Left ventricle myocardium inferior (tissue), 1 donor: ENCODE measurements at places on chromosomes 2 and 18.

GRCh38 chr2:64327510-64328414 lies 126.2 kb upstream of the LGALSL start:
- DNase-seq: peak; percentile 43
- no peaks in the 10 kb centered on the region for H3K36me3 ChIP-seq
- H3K27me3 ChIP-seq: no peaks in the 10 kb centered on the region
- peak overlapping the region; percentile 56 for H3K4me3 ChIP-seq
- peaks cover 45% of the 10 kb centered on the region for H3K4me1 ChIP-seq
- peak overlapping the region; percentile 72 for H3K27ac ChIP-seq

DNA sequence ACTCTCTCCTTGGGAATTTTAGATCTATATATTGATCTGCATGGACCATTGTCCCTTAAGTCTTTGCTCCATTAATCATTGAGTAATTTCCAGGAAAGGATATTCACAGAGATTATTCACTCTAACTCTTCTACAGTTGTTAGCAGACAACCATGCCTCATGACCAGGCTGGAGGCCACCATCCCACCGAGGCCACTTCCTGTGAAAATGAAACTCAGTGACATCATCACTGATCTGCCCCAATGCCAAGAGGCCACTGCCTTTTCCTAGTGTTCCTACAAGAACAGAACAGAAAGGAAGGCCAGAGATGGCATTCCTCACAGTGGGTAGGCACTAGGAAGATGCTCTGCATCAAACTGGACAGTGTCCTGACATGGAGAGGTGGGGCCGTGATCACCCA lies 161.3 kb downstream of the DTNA start:
- H3K36me3 ChIP-seq: no peaks in the 10 kb centered on the region
- DNase-seq: no peak
- no peak overlapping the region for H3K27ac ChIP-seq
- no peaks in the 10 kb centered on the region for H3K27me3 ChIP-seq
- H3K4me1 ChIP-seq: peaks cover 9% of the 10 kb centered on the region

DNA sequence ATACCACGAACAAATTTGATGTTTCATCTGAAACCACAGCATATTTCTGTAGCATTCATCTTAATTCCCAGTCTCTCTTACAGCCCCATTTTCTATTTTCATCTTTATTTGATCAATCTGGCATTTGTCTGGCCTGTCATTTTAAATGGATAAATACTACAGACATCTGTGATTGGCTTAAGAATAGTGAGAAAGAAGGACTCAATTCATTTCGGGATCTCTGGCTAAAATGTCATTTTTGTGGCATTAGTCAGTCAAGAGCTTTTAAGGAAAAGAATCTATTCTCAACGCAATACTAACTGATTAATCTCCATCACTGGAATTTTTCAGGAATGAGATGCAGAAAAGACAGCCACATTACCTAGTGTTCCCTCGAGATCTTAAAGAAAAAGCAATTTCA lies 585.9 kb downstream of the IRS1 start:
- H3K4me1 ChIP-seq: peaks cover 20% of the 10 kb centered on the region
- DNase-seq: no peak
- no peak overlapping the region for H3K4me3 ChIP-seq
- no peaks in the 10 kb centered on the region for H3K27me3 ChIP-seq

GRCh38 chr2:119229716-119230115 lies 6.1 kb downstream of the STEAP3 start:
- H3K27ac ChIP-seq: no peak overlapping the region
- H3K4me1 ChIP-seq: peaks cover 4% of the 10 kb centered on the region
- H3K27me3 ChIP-seq: peaks cover 18% of the 10 kb centered on the region

DNA sequence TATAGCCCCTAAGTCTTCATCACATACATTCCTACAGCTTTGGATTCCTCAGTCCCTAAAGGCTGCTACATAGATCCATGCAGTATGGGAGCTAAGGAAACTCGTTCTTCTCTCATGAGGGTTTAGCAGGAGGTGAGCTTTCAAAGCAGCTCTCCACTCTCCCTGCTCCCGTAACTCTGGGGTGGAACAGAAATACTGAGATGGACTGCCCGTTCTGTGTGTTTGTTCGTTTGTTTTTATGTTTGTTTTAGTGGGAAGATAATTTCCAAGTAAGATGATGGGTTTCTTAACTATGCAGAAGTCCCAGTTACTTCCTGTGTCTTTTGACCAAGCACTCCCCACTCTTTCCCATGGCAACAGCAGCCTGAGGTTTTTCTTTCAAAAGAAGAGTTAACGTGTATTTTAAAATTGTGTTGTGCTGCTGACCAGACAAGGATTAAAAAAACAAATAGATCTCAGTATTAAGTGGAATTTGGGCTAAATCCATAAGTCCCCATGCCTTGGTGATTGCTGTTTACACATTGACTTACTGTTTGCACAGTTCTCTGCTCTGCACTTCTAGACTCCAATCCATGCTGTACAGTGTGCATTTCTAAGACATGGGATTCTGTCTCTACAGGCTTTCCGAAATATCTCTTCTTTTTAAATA lies 156.4 kb upstream of the SH3BP4 start:
- no peak overlapping the region for H3K27ac ChIP-seq
- DNase-seq: no peak
- H3K36me3 ChIP-seq: no peaks in the 10 kb centered on the region
- no peaks in the 10 kb centered on the region for H3K27me3 ChIP-seq
- H3K4me1 ChIP-seq: no peaks in the 10 kb centered on the region

- H3K4me1 ChIP-seq: peaks cover 51% of the 10 kb centered on the region
- H3K27me3 ChIP-seq: no peaks in the 10 kb centered on the region
- no peaks in the 10 kb centered on the region for H3K36me3 ChIP-seq
- no peak overlapping the region for H3K27ac ChIP-seq
- no peak for DNase-seq
- no peak overlapping the region for H3K4me3 ChIP-seq
These were observed 323.4 kb upstream of the THUMPD2 start for GRCh38 chr2:40102447-40102846.

GRCh38 chr2:176038694-176039093 lies 36.6 kb upstream of the LNPK start:
- no peak for DNase-seq
- peaks cover 9% of the 10 kb centered on the region for H3K4me1 ChIP-seq
- H3K4me3 ChIP-seq: no peak overlapping the region
- H3K36me3 ChIP-seq: no peaks in the 10 kb centered on the region
